Placental pericyte (primary cell): ENCODE measurements at places on chromosomes 7 and 10. TPM values are rescaled to one million over a fixed set of nuclear protein-coding genes. Genes with fewer than 3 reads are reported as not detected.

Gene CALML3
- total RNA-seq: not detected in 2 replicates

Gene CALN1
- total RNA-seq: not detected in 2 replicates

Gene FGL2
- 0.14 and 0.44 TPM in 2 replicates for total RNA-seq

Gene ZNF722
- not detected in 2 replicates for total RNA-seq

Gene MUC12
- 0.43 TPM in 1 of 2 replicates, not detected in the other for total RNA-seq

Gene SORBS1
- total RNA-seq: 0.44 and 1.3 TPM in 2 replicates
